ENCODE measurements at places on chromosomes 3 and 15.

GRCh38 chr3:16147220-16147994, 27.1 kb upstream of the GALNT15 start:
- no peak for DNase-seq

DNA sequence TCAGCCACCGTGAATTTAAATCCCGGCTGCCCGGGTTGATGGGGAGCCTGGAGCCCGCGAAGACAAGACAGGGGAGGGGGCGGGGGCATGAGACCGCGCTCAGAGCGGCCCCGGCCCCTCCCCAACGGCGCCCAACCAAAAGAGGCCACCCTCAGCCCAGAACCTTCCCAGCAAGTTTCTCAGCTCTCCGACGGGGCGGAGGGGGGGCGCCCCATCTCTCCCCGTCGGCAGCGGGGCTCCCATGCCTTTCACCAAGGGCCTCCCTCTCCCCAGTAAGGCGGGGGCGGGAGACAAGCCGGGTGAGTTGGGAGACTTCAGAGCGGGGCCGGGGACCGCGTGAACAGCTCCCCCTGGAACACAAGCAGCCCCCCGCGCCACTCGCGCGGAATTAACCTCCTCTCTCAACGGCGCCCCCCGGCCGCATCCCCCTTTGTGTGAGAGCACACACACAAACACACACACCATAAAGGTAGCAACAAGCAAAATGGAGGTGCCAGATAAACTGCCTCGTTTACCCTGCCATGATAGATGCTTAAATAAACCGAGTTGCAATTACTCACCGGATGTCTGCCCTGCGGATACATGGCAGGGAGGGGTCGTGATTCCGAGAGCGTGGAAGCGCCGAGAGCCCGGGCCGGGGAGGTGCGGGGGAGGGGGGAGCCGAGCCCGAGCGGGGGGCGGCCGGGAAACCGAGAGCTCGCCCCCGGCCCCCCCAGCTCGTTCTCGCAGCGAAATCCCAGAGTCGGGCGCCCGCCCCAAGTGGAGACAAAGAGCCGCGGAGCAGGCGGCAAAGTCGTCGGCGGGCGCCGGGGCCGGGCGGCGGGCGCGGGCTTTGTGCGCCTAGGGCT, 1.3 kb downstream of the TLE3 start:
- peak; percentile 58 for DNase-seq

GRCh38 chr3:129956936-129957335, 17.6 kb upstream of the TRH start:
- DNase-seq: no peak

DNA sequence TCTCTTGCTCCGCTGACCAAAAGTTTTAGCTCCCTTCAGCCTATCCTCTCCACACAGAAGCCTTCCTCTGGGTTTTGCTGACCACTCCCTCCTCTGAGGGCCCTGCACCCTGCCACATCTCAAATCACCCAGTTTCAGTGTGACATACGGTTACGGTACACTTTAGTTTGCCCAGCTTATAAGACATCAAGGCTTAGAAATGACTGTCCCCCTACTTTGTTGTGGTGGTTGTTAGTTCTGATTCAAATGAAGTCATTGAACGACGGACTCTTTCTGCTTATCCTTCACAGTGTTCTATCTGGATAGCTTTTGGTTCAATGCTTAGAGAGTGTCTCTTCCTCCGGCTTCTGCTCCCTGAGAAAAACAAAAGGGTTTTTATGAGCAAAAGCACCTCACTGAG, 68.0 kb upstream of the NDUFB4 start:
- DNase-seq: no peak

GRCh38 chr15:59230531-59231055, 23.9 kb downstream of the LDHAL6B start:
- DNase-seq: no peak

GRCh38 chr3:105369500-105370371, 3.0 kb downstream of the ALCAM start:
- DNase-seq: peak; percentile 2

DNA sequence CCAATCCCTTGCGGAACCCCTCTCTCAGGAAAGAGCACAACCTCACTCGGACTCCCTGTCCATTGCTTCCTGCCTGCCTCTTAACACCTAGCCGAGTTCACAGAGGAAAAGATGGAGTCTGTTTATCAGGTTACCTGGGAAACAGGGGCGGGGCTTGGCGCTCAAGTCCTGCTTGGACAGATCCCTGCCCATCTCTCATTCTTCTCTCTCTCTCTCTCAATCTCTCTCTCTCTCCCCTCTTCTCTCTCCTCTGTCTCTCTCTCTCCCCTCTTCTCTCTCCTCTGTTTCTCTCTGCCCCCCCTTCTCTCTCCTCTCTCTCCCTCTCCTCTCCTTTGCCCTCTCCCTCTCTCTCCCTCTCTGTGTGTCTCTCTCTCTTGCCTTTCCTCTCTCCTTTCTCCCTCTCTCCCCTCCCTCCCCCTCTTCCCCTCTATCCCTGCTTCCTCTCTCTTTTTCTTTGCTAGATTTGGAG, at the start of gene EFHB:
Gene EFHB (minus strand): TSS at position 120 of the 469 bp plus-strand sequence. CDS start 199 bp downstream, outside the sequence.
- DNase-seq: no peak

- no peak for DNase-seq
Observed at GRCh38 chr3:71095511-71096291, 487.8 kb downstream of the FOXP1 start.

DNA sequence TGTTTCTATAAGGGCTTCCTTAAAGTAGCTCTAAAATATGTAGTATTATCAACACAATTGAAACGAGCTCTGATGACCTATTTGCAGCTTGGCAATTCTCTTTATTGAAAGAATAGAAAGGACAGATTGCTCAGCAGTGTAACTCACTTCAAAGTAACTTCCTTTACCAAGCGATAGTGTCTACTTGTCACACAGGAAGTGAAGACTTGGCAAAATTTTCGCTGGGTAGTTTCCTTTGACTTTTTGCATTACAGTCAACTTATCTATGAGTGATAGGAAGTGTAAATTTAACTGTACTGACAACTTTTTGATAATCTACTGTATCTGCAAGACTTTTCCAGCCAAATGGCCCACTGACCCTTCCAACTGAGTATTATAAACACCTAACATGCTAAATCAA, 22.8 kb downstream of the SLC9A9 start:
- no peak for DNase-seq

Data from stimulated activated CD4-positive, alpha-beta T cell treated with anti-CD3 and anti-CD28 coated beads, Interleukin-12 subunit alpha, Interleukin-12 subunit beta, amount 100 ng/mL, for 24 hours (primary cell).